ENCODE measurements at places on chromosomes 16 and 17.

DNA sequence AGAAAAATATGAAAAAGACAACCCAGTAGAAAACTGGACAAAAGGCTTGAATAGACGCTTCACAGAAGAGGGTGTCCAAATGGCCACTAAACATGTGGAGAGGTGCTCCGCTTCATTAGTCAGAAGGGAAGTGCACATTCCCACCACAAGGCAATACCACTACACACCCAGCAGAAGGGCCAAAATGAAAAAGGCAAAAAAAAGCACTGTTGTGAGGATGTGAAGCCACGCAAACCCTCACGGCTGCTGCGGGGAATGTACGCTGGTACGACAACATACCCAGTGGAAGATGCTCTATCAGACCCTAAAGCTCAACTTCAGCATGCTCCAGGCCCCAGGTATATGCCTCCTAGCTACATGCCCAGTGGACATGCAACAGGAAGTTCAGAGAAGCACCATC lies 17.0 kb downstream of the PIK3R5 start:
- DNase-seq, result no peak

- no peak for DNase-seq
These were observed 6.4 kb downstream of the FCSK start for GRCh38 chr16:70460737-70461261.

DNA sequence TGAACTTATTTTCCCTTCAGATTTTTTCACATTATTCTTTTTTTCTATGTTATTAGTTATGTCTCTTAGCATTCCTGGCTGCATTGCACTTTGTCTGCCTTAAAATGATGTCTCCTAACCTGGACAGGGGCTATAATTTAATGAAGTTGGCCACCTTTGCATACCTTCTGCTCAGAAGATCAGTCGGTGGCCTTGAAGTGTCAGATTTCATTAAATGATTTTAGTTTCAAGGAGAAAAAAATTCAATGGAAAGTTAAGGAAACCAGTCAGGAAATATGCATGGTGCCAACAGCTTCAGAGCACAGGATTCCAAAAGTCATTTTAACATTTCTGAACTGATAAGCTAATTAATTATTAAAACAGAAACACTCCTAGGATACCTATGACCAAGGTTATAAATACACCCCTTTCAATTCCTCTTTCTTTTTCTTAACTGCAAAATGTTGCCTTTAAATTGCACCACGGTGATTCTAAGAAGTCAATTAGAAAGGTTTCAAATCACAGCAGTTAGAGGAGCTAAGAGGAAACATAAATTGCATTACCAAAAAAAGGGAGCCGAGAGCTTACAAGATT lies 533.4 kb downstream of the KCNJ2 start:
- no peak for DNase-seq

DNA sequence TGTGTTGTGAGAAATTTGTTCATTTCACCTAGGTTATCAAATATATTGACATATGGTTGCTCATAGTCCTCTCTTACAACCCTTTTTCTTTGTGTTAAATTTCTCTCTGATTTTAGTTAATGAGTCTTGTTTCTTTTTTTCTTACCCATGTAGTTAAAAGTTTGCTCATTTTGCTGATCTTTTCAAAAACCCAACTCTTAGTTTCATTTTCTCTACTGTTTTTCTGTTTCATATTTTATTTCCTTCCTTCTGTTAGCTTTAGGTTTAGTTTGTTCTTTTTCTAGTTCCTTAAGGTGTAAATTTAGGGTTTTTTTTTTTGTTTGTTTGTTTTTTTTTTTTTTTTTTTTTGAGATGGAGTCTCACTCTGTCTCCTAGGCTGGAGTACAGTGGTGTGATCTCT lies 42.4 kb downstream of the CEP112 start:
- DNase-seq, result no peak

DNA sequence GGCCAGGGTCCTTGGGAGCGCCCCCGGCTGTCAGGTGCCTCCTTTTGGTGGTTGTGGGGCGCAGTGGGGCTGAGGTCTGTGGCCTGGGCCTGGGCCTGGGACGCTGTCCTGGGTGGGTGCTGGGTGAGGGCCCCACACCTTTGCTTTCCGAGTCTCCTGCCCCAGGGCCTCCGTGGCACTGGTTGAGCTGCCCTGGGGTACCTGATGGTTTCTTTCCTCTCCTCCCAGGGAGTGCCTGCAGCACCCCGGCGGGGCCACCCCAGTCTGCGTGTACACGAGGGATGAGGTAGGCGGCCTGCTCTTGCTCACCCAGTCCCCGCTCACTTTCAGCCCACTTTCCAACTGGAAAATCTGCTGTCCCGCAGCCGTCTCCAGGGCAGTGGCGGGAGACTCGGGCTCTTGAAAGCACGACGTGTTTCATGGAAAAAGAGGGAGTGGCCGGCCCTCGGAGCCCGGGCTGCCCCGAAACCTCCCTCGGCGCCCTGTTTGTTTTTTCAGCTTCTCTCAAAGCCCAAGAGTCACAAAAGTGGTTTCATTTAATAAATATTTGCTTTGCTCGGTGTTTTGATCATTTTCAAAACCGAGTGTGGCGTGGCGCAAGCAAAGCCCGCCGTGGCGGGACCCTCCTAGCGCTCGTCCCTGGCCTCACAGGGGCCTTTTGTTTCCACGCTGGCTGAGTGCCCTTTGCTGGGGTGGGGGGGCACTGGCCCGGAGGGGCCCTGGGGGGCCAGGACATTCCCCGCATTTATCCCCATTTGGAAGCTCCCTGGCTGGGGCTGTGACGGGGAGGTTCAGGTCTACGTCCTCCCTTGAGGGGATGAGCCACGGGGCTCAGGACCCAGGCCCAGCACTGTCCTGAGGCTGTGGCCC lies 17.4 kb downstream of the ASPSCR1 start:
- DNase-seq, result no peak

- no peak for DNase-seq
These were observed 66.4 kb upstream of the MPHOSPH6 start for GRCh38 chr16:82236415-82236814.

DNA sequence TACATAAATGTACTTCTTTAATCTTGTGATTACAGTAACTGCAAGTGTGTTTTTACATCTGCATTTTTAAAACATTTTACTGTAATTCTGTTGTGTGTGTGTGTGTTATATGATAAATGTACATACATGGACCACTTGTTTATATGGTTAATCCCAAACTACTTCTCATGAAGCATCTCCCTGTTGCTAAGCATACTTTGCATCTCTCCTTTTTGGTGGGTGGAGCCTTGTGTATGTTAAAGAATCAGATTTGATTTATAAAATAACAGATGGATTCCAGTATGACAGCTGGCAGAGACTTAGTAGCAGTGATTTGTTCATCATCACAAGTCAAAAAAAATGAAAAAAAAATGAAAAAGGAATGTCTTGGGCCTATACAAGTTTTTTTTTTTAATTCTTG lies 56.0 kb upstream of the RHBDL3 start:
- no peak for DNase-seq

DNA sequence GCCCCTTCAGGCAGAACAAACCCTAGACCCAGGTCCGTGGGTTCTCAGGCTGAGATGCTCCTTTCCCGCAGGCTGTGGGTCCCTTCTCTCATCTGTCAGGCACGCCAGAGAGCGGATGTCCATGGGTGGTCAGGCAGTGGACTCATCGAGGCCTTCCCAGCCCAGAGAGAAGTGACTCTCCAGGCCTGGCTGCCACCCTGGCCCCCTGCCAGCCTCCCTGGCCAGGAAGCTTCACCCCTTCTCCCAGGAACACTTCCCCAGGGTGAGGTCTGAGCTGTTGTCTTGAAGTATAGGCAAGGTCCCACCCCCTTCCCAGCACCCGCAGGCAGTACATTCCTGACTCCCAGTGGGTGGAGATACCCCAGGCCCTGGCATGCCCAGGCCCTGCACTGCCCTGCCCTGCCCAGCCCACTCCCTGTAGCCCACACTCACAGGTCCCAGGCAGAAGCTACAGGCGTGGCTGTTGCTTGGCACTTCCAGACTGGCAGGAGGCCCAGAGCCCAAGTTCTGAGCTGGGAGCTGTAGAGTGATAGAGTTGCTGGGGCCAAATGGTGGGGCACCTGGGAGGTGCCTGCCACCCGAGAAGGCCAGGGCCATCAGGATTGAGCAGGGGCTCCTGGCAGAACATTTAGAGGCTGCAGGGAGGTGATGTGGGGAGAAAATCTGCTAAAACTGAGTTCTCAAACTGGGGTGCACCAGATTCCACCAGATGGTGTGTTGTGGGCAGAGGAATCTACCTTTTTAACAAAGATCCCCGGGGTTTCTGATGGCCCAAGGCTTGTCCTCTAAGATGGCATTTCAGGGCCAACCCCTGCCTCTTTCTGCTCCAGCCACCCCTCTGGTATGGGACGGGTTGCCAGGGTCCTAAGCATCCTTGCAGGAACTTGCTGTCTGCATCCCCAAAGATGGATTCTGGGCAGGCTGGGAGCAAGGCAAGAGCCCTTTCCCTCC lies 6.7 kb downstream of the ITGA3 start:
- no peak for DNase-seq

GRCh38 chr17:4545217-4545951 lies 9.8 kb downstream of the MYBBP1A start:
- no peak for DNase-seq

- no peak for DNase-seq
These were observed 35.4 kb upstream of the LITAF start for GRCh38 chr16:11621920-11622651.

GRCh38 chr16:3149630-3150345 lies 15.0 kb downstream of the ZNF213 start:
- DNase-seq, result no peak

- DNase-seq, result no peak
These were observed 18.9 kb downstream of the ARHGAP17 start for GRCh38 chr16:24996301-24996700.

GRCh38 chr17:82440991-82441627 lies 9.4 kb downstream of the CYBC1 start:
- DNase-seq, result no peak

DNA sequence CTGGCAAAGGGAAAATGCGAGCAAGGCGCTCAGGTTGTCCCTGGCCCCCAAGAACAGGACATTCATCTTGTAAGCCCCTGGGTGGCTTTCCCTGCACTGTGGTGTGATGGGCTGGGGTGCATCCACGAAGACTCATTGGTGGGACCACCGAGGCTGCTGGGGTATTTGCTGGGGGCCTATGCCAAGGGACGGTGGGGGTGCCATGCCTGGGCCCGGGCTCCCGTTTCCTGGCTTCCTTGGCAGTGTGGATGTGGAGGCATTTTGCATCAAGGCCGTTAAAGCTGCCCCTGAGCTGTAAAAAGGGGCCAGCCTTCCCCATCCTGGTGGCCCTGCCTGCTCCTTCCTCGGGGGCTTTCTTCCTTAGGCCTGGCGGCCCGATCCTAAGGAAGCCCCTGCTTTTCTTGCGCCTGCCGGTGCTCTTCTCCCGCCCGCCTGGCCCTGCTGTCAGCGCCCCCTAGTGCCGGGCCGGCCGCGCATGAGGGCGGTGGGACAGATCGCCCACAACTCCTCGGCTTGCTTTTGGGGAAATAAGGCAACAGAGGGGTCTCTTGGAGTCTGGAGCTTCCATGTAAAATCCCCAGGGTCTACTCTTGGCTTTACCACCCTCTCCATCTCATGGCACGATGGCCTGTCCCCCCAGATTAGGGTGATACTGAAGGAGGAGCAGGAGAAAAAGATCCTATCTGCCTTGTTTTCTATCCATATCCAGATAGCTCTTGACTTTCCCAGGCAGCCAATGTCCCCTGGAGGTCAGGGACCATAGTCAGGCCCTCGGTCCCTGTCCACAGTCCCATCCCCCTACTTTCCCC lies 9.8 kb upstream of the TBX2 start:
- DNase-seq, result no peak

- DNase-seq, result no peak
These were observed 24.4 kb downstream of the SRL start for GRCh38 chr16:4217204-4218131.

- DNase-seq, result no peak
These were observed 34.9 kb downstream of the NDEL1 start for GRCh38 chr17:8470447-8471047.

DNA sequence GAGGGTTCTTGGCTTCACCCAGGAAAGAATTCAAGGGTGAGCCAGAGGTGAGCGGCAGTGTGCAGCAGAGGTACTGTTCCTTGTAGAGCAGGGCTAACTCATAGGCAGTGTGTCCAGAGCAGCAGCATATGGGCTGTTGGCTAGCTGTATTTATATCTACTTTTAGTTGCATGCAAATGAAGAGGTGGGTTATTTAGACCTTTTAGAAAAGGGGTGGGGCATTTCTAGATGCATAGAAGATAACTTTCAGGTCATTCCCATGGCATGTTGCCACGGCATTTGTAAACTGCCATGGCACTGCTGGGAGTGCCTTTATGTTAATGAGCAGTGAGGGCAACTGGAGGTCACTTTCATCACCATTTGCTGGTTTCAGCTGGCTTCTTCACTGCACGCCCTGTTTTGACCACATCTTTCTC lies 141.0 kb downstream of the STX8 start:
- DNase-seq, result no peak

DNA sequence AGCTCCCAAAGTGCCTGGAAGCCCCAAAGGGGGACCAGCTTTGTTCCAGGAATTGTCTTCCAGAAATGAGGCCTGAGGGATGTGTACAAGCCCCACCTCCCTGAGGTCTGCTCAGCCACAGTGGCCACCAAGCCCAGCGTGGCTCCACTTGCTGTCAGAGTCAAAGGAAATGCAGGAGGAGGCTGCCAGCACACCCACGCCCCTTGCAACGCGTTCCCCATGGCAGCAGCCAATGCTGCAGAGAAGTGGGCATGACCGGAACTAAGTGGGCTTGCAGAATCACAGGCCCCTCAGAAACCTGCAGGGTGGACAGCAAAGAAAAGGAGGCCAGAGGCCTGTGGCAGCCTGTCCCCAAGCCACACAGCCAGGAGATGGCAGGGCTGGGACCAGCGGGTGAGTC lies 320.8 kb downstream of the FOXL1 start:
- no peak for DNase-seq

GRCh38 chr17:51000835-51001638 lies 119.6 kb downstream of the SPAG9 start:
- peak; percentile 13 for DNase-seq

DNA sequence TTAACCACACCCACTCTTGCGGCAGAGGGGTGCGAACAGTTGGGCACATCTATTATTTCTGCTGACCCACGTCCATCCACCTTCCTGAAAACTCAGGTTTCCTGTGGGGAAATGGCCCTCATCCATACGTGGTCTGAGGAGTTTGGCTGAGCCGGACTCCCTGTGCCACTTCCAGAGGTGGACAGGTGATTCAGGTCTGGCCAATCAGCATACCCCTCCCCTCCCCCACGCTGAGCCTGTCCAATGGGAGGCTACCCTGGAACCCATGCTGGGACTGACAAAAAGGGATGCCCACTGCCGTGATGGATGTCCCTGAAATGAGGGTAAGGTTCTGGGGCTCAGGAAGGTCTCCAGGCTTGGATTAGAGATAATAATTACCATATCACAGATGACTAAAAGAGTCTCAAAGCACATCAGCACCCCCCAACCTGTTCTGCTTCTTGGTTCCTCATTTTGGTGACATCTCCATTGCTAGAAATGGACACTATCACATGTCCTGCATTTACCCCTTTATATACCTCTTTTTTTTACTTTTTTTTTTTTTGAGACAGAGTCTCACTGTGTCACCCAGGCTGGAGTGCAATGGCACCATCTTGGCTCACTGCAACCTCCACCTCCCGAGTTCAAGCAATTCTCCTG lies 5.3 kb upstream of the MAPK7 start:
- DNase-seq, result no peak

DNA sequence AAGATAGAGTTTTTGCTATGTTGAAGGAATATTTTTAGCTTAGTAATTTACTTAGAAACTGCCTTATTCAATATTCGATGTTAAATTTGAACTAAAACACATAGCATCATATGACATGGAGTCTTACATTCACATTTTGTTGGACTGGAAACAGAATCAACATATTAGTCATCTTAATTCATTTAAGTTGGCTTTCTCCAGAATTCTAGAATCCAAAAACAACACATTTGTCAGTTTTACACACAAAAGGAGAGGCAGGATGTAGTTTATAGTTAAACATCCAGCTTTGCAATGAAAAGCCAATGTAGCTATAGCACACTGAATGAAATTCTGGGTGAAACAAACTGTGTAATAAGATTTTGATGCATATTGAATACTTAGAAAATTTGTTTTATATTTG lies 43.3 kb downstream of the WWOX start:
- DNase-seq, result no peak
